ENCODE measurements at places on chromosomes 2 and 18.

- DNase-seq: no peak
Measured at GRCh38 chr2:178234648-178235047, 40.3 kb downstream of the OSBPL6 start.

GRCh38 chr2:130337735-130338325 is 4.9 kb upstream of the IMP4 start:
- no peak for DNase-seq

- DNase-seq: no peak
Measured at GRCh38 chr18:5122272-5122671, 74.8 kb downstream of the AKAIN1 start.

DNA sequence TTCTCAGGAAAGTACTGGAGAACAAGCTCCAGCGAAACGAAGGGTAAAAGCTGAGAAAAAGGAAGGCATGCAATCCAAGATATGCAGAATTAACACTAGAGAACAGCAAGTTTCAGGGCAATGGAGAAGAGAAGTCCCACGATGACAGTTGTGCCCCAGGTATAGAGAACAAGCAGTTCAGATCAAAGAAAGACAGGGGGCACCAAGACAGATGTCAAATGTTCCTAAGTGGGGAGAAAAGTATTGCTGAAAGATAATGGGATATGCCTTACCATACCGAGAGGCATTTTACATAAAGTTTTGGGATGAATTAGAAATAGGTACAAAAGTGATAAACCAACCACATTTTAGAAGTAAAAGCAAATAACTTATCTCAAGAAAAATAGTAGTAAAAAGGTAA is 79.1 kb upstream of the UBE2E3 start:
- DNase-seq: no peak

- DNase-seq: no peak
Measured at GRCh38 chr2:120005834-120006521, 6.9 kb upstream of the EPB41L5 start.

DNA sequence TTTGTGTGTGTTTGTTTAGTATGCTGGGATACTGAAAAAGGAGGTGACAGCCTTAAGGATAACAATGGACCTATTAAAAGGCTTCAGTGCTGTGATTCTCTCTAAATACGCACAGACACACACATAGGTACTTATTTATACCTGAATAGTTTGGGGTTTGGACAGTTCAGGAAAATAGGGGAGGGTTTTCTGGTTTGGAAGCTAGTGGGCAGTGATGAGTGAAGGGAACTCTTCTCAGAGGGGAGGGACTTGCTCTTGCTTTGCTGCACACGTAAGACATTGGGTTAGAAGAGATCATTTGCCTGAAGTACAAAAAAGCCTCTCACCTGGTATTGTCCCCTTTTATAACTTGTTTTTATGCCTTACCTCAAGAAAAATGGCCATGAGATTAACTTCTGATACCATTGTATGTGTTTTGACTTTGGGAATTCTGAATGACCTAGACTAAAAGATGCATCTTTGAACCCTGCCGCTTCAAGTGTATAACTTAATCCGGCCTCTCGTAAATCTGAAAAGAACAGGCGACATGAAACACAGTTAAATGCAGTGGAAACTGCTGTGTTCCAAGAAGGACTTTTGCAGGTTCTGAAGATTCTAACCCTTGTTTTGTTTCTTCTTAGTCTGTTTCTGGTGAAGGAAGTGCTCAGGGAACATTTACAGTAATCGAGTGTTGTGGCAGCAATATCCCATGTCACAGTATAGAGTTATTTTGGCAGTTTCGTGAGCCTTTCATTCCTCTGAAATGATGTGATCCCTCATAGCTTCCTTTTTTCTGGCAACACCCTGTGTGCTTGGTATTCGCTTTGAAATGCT is 2.5 kb downstream of the CRIM1 start:
- DNase-seq: no peak

GRCh38 chr2:96267159-96267971 is 1.3 kb downstream of the CIAO1 start:
- DNase-seq: no peak

DNA sequence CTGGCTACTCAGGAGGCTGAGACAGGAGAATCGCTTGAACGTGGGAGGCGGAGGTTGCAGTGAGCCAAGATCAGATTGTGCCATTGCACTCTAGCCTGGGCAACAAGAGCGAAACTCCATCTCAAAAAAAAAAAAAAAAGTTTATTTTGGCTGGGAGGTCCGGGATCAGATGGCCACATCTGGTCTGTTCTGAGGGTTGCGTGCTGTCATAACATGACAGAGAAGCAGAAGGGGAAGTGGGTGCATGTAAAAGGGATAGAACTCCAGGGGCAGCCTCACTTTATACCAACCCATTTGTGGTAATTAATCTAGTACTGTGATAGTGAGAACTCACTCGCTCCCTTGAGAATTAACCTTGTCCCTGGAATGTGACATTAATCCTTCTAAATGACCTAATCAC is 101.2 kb downstream of the PTPN4 start:
- DNase-seq: no peak

- DNase-seq: no peak
Measured at GRCh38 chr2:17959356-17959755, 80.9 kb downstream of the KCNS3 start.

- DNase-seq: no peak
Measured at GRCh38 chr2:47493317-47494035, 90.5 kb downstream of the MSH2 start.

- no peak for DNase-seq
Measured at GRCh38 chr2:222794585-222795449, 66.0 kb upstream of the ACSL3 start.

- DNase-seq: no peak
Measured at GRCh38 chr2:64941143-64941542, 48.1 kb upstream of the SLC1A4 start.

GRCh38 chr2:121838551-121838950 is 83.1 kb downstream of the TSN start:
- no peak for DNase-seq

DNA sequence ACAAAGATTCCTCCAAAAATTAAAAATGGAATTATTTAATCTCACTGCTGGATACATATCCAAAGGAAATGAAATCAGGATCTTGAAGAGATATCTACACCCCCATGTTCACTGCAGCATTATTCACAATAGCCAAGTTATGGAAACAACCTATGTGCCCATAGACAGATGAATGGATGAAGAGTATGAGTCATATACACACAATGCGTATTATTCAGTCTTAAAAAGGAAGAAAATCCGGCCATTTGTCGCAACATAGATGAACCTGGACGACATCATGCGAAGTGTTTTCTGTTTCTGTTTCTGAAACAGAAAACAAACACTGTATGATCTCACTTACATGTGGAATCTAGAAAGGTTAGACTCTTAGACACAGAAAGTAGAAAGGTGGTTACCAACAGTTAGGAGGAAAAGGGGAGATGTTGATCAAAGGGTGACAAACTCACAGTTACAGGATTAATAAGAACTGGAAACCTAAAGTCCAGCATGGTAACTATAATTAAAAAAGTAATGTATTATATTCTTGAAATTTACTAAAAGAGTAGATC is 87.8 kb upstream of the ERBB4 start:
- DNase-seq: no peak

GRCh38 chr2:233208382-233209116 is 42.9 kb upstream of the ATG16L1 start:
- DNase-seq: no peak

DNA sequence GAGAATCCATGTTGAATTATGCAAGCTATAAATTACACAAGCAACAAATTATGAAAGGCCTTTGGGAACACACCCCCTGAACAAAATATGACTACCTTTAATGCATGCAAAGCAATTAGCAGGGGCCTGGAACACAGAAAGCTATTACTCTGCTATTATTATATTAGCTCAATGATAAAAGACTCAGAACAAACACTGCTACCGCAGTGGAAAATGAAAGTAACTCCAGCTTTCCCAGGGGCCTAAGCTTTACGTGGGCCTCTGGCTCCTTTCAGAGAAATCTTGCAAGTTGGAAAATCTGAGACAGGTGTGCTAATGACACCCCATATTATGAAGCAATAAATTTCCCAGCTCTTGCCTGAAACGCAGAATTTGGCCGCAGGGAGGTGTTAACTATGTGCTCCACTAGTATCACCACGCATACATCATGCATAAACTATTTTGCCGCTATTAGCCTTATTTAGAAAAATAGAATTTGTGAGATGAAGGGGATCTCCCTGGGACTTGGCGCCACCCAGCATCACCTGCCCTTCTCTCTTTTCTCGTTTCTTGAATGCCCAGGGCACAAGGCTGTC is 321.6 kb upstream of the LYPD1 start:
- no peak for DNase-seq

GRCh38 chr2:32617599-32618189 is 10.2 kb upstream of the TTC27 start:
- no peak for DNase-seq

GRCh38 chr2:224894356-224894755 is 147.9 kb downstream of the DOCK10 start:
- no peak for DNase-seq

GRCh38 chr2:197307933-197308521 is 2.6 kb downstream of the ANKRD44 start:
- no peak for DNase-seq

DNA sequence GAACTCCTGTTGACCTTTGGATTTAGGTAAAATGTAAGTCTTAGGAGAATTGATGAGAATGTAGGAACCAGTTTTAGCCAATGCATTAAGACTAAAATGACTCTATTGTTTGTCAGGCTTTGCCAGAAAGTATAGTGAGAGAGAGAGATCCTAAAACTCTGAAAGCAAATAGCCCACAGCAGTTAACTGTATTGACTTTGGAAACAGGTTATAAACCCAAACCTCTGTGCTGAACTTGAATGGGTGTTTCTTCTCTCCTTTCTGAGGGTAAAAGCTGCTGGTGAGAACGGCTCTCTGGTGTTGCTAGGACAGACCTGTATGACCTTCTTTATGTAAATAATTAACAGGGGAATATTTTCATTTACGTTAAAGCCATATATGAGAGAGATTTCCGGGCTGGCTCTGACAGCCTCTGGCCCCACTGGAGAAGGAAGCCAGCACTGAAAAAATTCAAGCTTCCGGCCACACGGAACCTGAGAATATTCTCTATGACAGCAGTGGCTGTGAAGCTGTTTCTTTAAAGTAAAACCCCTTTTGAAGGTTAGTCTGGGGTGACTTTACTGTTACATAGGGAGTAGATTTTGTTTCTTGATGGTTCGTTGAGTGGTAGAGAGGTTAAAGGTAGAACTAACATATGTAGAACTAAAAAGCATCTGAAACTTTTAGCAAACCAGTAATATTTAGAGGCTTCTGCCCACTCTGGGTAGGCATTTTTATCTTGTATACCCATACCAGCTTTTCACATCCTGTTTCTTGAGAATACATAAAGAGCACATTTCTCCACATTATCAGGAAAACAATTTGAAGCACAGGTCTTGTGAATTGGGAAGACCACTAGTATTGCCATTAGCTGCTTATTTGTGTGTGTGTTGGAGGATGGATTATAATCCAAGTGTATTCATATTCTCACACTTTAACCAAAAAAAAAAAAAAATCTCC is 123.8 kb downstream of the SPTBN1 start:
- no peak for DNase-seq

- no peak for DNase-seq
Measured at GRCh38 chr2:53752385-53752784, 15.2 kb upstream of the CHAC2 start.

GRCh38 chr2:221975151-221975550 is 323.6 kb downstream of the PAX3 start:
- DNase-seq: no peak

DNA sequence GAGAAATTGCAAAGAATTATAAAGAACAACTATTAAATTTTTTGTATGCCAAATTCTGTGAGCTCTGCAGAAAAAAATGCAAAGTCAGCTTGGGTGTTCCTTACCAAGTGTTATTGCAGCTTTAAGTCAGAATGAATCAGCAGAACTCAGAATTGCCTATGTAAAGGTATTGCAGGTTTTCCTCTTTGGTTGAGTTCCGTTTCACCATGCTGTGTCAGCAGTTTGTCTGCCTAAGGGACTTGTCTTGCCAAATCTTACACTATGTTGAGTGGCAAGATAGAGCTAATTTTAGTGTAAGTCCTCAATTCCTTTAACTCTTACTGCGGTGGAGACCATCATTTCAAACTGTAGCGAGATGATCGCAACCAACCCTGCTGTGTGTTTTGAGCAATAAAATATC is 38.8 kb downstream of the ADAM23 start:
- DNase-seq: no peak

- DNase-seq: peak; percentile 74
Measured at GRCh38 chr18:56559044-56559443, 79.3 kb downstream of the TXNL1 start.

DNA sequence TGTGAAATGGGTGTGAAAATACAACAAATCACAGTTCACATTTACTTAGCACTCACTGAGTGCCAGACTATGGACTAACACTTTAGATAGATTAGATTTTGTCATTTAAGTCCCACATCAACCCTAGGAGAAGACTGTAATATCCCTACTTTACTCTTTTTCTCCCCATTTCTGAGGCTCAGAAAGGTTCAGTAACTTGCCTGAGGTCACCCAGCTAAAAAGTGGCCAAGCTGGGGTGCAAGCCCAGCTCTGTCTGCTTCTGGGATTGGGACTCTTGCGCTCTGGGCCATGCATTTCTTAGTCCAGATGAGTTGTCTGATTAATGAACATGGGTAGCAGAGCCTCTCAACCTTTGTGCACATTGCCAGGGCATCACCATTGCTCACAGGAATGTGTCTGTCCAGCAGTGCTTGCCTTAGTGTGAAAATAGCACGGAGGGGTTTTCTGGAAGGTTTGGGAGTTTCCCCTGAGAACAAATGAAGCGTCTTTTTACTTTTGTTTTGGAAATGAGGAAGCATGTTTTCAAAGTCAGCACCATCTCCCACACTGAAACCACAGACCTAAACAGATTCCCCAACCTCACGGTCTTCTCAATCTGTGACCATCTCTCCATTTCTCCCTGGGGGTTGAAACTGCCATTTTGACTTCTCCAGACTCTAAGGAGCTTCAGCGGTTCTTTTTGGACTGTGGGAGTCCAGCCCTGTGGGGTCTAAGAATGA is 31.9 kb downstream of the NRP2 start:
- DNase-seq: no peak

GRCh38 chr18:22346953-22347605 is 70.6 kb downstream of the CTAGE1 start:
- DNase-seq: peak; percentile 85

DNA sequence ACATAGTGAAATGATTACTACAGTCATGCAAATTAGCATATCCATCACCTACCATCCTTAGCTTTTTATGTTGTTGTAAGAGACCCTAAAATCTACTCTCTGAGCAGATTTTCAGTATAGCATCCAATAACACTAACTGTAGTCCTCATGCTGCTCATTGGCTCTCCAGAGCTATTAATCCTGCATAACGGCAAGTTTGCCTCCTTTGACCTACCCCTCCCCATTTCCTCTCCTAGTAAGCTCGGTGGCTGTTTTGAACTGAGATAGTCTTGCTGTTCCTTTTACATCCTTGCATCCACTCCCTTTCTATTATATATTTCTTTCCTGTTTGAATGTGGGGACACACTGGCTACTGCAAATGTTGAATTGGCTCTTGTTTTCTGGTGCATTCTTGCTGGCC is 481.5 kb downstream of the TSN start:
- no peak for DNase-seq

GRCh38 chr18:51049137-51049536 is 19.1 kb downstream of the SMAD4 start:
- DNase-seq: no peak

- DNase-seq: no peak
Measured at GRCh38 chr18:58893388-58894099, 28.9 kb downstream of the ZNF532 start.
